NCI-H1694 (cell line): ENCODE measurements at places on chromosomes 4 and X.

GRCh38 chrX:78665342-78665741 is 6.2 kb upstream of the RTL3 start:
- no peak for DNase-seq

GRCh38 chr4:168755598-168756477 is 254.2 kb downstream of the CBR4 start:
- no peak for DNase-seq

DNA sequence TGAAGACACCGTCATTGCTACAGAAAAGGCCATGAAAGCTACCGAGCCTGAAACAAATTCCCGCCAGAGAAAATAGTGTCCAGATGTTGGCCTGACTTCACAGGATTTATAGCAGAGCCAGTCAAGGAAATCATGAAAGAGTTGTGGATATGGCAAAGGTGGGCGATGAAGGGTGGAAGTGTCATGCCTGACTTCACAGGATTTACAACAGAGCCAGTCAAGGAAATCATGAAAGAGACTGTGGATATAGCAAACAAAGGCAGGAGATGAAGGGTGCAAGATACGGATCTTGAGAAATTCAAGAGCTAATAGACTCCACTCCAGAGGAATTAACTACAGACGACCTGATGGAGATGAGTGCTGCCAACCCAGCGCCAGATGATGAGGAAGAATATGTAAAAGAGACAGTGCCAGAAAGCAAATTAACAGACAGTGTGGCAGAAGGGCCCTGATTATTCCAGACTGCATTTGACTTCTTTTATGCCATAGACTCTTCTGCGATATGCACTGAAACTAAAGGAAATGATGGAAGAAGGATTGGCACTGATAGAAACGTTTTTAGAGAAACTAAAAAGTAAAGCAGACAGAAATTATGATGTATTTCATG is 17.2 kb downstream of the TRMT44 start:
- no peak for DNase-seq

GRCh38 chr4:109801895-109802319 is at the start of gene CFI:
CFI (minus strand) TSS chr4:109801999; CDS start chr4:109801971, 28 bp downstream.
- no peak for DNase-seq

DNA sequence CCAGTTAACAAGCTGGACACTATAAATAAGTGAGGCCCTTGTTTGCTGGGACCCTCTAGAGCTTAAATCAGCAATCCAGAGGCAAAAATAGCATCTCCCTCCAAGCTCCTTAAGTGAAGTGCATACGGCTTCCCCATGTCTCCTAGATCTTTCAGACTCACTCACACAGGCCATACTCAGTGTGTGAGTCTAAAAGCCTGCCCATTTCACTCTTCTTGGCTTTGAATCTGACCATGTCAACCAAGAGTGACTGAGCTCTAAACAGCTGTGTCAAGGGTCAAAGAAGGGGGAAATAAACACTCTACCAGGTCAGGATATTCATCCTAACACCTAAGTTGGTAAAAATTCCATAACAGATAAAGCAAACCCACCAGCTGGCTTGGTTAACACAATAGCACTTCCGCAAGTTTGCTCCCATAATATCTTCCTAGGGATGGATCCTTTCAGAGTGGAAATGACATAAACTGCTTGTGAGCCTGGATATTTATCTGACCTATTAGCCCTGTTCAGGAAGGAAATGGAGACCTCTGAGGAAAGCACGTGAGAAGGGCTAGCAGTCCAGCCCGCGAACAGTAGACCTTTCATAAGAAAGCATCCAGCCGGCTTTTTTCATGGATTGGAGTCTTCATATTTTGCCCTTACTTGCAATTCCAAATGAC is 65.6 kb downstream of the MID1 start:
- no peak for DNase-seq
